ENCODE measurements at places on chromosomes 6 and 20.

DNA sequence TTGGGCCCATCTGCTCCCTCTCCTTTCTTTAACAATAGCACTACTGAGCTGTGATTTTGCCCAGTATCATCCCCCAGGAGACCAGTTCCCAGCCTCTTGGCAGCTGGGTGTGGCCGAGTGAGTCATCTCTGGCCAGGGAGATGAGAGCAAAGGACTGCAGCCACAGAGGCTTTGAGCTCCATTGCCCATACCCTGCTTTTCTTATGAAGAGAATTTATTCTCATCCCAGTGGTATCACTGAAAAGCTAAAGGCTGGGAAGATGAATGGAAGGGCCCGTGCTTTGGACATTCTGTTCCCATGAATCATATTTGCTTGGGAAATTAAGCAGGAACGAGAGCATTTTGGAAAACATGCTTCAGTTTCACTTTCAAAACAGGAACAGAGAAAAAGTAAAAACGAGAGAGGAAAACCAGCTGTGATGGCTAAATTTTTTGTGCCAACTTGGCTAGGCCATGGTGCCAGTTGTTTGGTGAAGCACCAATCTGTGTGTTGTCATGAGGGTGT is 14.9 kb downstream of the CST3 start:
- no peak for DNase-seq

DNA sequence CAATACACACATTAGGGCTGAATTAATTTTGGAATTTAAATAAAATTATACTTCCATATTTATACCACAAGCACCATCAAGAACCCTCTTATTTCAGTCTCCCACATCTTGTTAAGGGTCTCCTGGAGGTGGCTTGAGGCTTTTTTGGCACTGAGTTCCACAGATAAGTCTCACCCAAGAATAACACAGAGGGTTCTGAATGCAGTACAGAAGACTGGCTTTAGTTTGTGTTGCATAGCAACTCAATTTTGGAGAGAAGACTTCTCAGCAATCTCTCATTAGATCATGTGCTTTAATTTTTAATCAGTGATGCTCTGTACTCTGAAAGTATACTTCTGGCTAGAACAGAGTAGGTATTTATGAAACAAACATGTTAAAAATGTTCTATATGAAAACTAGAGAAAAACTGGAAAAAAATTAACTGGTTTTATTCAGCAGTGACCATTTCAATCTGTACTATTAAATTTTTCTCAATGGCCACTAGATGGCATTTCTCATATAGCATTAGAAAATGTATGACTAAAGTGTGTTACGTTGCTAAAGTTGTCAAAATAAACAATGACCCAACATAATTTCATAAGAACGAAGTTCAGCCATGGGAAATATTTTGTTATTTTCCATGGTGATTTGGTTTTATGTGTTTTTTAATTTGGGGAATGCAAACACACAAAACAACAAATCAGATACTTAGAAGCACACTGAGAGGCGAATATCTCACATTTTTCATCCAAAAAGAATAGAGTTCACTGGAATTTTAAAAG is 32.7 kb upstream of the MAP7 start:
- peak; percentile 37 for DNase-seq

- no peak for DNase-seq
Measured at GRCh38 chr20:63483834-63484233, 11.4 kb upstream of the KCNQ2 start.

GRCh38 chr6:137423451-137424168 is 70.6 kb downstream of the OLIG3 start:
- DNase-seq = no peak

DNA sequence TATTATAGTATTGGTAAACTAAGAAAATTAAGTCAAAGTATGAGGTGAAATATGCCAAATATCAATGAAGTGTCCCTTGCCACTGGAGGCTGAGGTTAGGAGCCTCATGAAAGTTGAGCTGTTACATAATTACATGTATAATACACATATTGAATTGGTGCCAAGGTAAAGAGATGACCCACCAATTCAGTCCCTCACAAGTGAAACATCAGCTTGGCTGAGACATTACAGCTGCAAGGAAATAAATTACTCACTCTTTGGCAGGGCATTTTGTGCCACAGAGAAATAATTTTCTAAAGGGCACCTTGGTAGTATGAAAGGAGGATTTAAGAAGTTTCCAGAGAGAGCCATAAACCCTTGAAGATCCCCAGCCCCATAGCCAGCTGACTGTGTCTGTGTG is 127.4 kb downstream of the ADGRG6 start:
- no peak for DNase-seq

- no peak for DNase-seq
Measured at GRCh38 chr6:116012951-116013350, 47.7 kb downstream of the FRK start.

- DNase-seq = no peak
Measured at GRCh38 chr6:90730151-90730673, 143.3 kb upstream of the MAP3K7 start.

- no peak for DNase-seq
Measured at GRCh38 chr6:1109134-1109533, 202.8 kb upstream of the FOXQ1 start.

DNA sequence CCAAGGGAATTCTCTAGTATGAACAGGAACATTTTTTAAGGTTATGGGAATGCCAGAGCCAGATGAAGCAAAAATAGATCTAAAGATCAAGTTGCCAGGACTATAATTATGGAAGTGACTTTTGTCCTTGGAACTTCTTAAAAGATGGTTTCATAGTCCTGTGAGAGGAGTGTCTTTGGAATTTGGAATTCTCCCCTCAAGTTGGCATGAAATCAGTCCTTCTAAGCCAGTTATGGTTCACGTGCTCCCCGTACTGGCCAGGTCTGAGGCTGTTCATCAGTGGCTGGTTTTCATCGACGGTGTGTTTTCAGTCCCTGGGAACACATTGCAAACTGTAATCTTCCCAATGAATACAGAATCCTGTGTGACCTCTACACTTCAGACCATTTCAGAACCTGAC is 63.1 kb downstream of the VGLL2 start:
- no peak for DNase-seq

GRCh38 chr6:114537977-114538376 is 195.2 kb upstream of the HS3ST5 start:
- no peak for DNase-seq

- no peak for DNase-seq
Measured at GRCh38 chr6:21270636-21271201, 322.8 kb upstream of the SOX4 start.

- DNase-seq = no peak
Measured at GRCh38 chr20:17467120-17467655, 64.0 kb downstream of the BFSP1 start.

- DNase-seq = no peak
Measured at GRCh38 chr6:38057994-38058393, 238.5 kb downstream of the ZFAND3 start.

- peak; percentile 28 for DNase-seq
Measured at GRCh38 chr20:46512943-46513844, at the start of gene ZNF334. TSS of gene ZNF334 (minus strand) at chr20:46513559. CDS start at chr20:46512102, 1,457 bp downstream.

DNA sequence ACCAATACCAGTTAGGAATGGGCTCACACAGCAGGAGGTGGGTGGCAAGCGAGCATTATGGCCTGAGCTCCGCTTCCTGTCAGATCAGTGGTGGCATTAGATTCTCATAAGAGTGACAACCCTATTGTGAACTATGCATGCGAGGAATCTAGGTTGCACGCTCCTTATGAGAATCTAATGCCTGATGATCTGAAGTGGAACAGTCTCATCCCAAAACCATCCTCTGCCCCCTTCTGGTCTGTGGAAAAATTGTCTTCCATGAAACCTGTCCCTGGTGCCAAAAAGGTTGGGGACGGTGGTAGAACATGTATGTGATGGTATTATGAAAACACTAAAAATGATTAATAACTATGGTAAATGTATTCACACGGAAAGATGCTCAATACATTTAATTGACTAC is 99.7 kb upstream of the HIVEP1 start:
- no peak for DNase-seq
